ENCODE measurements at places on chromosomes 5 and 9.

- no peak for DNase-seq
Observed at GRCh38 chr5:62578540-62578939, at the start of gene LRRC70. LRRC70 (plus strand) TSS chr5:62578819; CDS start chr5:62579439, 620 bp downstream.

DNA sequence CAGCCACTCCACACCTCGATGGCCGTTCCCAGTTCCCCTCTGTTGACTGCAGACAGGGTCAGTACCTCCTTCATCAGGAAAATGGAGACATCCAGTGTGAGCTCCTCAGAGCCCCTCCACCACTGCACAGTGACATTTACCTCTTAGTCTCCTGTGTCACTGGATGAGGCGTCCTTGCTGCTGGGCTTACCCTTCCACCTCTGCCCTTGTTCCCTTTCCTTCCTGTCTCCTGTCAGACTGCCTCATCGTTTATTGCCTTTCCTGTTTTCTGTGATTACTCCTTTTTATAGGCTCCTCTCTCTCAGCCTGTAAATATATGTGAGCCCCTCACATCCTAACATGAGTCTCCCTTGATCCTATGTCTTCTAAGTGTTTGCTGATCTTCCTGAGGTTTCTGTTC is 23.2 kb upstream of the SPTAN1 start:
- DNase-seq: no peak

- no peak for DNase-seq
Observed at GRCh38 chr9:133477461-133477860, 1.4 kb downstream of the SLC2A6 start.

- DNase-seq: no peak
Observed at GRCh38 chr5:164137095-164137494, 631.7 kb downstream of the MAT2B start.

DNA sequence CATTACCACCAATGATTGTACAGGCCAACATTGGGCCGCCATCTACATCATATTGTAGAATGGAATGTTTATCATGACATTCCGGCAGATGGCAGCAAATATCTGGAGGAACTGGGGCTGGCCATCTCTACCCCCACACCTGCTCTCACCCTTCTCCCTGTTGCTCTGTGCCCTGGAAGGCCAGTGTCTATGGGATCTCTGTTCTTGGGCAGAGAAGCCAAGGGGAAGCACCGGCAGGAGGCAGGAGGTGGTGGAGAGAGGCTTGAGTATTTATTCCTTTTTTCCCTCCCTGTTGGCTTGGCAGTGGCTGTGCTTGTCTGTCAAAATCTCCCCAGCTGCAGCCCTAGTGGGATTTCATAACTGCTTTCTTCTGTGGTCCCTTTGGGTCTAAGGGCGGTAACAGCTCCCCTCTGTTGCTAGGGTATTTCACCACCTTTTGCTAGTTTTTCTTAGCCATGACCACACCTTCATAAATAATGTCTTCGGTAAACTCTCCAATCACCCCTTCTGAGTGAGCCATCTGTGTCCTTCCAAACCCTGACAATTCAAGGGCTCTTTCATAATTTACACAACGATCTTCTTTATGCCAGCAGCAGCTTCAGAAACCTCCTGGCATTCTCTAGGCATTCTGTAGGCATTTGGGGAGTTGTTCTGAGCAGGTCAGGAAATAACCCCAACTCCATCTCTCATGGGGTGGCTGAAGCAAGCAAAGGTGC is 225.8 kb downstream of the MELK start:
- DNase-seq: no peak
